Stimulated activated CD4-positive, alpha-beta T cell treated with anti-CD3 and anti-CD28 coated beads, Interleukin-4, amount 100 ng/mL, for 4 hours (primary cell): ENCODE measurements at places on chromosomes 12 and 14.

- no peak for DNase-seq
Observed at GRCh38 chr12:4450551-4451112, 5.0 kb upstream of the FGF6 start.

- no peak for DNase-seq
Observed at GRCh38 chr12:111488798-111489197, 83.1 kb downstream of the SH2B3 start.

- DNase-seq: no peak
Observed at GRCh38 chr12:19316425-19316824, 122.9 kb upstream of the AEBP2 start.

GRCh38 chr12:120006258-120006975 lies 17.4 kb downstream of the BICDL1 start:
- DNase-seq: no peak

DNA sequence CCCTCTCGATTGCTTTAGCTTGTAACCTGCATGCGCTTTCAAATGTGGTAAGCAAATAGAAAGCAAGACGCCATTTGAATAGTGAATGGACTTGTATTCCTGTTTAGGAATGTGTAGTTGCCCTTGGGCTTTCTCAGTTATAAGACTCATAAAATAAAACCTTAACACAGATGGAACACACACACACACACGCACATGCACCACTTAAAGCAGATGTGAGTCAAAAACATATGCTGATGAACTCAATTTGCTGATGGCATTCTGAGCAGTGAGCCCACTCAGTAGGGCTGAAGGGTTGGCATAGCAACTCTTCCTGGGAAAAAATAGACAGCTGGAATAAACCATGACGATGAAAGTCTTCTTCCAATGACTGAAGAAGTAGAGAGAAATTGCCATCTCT lies 360.5 kb downstream of the APAF1 start:
- no peak for DNase-seq

DNA sequence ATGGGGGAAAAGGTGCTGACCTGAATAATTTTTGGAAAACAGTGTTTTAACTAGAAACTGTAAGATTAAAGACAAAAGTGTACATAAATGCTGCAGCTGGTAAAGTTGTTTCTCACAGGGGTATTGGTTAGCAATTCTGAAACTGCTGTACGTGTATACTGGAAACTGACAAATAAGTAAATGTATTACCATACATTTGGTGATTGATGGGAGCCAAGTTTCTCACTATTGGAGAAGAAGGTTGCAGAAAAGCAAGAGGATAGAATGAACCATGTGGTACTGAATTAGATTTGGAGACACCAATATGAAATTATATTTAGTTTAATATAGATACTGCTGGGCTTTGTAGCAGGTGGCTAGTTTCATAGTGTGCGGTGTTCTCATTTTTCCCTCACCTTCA lies 19.6 kb upstream of the FBXO33 start:
- DNase-seq: no peak

DNA sequence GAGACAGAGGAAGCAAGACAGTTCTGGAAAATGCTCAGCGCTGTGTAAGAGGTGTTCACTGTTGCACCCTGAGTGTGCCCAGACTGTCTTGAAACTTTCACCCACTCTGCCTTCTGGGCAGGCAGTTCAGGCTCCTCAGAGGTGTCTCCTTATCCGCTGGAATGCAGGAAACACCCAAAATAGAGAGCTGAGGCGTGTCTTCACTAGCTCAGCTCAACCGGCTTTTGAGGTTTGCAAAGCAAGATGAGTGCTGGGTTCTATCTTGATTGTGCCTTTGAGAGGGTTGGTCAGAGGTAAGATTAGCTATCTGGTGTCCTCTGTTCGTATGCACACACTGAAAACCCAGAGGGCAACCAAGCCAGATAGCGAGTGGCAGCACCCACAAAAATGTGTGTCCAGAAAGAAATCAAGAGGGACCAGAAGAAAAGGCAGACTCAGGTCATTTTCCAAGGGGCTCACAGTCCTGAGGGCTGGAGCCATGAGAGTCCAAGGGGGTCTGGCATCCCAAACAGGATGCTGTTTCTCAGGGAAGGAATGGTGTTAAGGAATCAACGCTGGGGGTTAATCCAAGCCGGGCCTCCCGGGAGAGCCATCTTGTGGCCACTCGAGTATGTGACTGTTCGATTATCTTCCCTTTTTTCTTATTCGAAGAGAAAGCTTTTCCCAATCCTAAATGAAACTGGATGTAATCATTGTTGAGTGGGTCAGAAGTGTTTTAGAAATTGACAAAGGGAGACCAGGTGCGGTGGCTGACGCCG lies 47.1 kb downstream of the TBX3 start:
- no peak for DNase-seq

- no peak for DNase-seq
Observed at GRCh38 chr12:116060764-116061163, 216.7 kb downstream of the MED13L start.

DNA sequence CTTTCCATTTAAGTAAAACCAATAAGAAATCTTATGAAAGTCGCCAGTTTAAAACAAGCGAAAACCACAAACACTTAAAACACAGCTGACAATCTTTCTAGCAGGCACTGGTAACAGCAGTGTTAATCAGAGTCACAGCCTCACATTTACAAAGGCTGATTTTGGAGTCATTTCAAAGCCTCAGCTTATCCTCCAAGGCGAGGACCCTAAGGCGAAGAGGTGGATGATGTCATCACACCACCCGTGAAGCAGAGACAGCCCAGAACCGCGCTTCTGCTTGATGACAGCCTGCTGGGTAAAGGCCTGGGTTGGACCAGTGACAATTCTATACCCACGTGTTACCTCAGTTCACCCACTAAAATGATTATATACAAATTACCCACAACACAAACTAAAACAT lies 10.1 kb downstream of the GOLGA3 start:
- no peak for DNase-seq

- DNase-seq: peak; percentile 8
Observed at GRCh38 chr12:71780237-71780822, 25.7 kb downstream of the RAB21 start.

- no peak for DNase-seq
Observed at GRCh38 chr12:18882690-18883089, 144.8 kb downstream of the CAPZA3 start.

DNA sequence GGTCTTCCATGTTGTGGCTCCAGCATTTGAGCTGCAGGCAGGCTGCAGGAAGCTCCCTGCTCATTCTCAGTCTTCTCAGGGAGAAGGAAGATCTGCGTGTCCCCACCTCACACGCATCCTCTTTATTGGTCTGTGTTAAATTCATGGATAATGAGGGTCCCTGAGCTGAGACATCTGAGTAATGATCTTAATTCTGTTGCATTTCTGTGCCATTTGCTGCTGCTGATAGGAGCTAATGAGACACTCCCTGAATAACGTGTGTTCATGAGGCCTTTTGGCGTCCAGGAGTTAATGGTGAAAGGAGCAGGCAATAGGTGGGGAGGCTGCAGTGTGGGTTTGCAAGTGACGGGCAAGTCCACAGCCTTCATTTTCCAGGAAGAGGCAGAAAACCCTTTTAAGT lies 46.6 kb upstream of the OAS1 start:
- no peak for DNase-seq

GRCh38 chr14:68085742-68086141 lies 266.2 kb downstream of the RAD51B start:
- no peak for DNase-seq

GRCh38 chr14:37434867-37435266 lies 160.2 kb downstream of the FOXA1 start:
- DNase-seq: no peak

GRCh38 chr12:74598819-74599218 lies 61.2 kb downstream of the ATXN7L3B start:
- DNase-seq: no peak

DNA sequence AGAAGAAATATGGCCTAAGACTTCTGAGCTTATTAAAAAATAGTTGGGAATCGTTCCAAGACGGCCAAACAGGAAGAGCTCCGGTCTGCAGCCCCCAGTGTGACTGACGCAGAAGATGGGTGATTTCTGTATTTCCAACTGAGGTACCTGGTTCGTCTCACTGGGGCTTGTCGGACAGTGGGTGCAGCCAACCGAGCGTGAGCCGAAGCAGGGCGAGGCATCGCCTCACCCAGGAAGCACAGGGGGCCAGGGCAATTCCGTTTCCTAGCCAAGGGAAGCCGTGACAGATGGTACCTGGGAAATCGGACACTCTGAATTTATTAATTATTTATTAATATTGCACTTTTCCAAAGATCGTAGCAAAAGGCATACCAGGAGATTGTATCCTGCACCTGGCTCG lies 857.8 kb downstream of the C12orf50 start:
- DNase-seq: no peak

DNA sequence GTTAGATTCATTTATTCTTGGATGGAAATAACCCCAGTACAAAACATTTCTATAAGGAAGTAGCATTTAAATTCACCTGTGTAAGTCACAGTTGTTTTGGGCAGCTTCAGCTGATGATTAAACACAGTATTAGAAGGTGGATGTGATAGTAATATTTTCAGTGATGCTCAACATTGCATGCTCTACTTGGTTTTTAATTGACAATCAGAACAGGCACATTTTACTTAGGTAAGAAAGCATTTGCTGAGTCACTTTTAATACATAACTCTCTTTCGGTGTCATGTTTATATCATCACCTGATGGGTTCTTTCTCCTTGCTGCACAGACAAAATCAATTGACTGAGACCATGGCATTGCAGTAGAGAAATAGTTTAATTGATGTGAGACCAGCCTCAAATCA lies 80.7 kb downstream of the CMAS start:
- no peak for DNase-seq

DNA sequence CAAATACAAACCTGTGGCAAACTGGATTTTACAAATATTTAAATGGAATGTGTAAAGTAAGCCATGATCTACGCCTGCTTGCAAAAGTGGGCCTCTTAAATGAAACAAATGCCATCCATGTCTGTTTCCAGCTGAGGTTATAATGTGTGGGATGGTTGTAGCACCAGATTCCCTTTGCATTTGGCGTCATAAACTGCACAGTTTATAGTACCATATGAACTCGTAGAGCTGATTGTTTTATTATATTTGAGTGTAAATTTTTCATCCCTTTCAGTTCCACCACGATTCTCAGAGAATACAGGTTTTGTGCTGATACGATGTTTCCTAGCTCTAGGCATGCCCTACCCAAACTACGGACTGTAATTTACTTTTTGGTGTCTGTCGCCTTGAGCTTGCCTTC lies 374.9 kb downstream of the EGLN3 start:
- no peak for DNase-seq

GRCh38 chr12:59736786-59737185 lies 141.0 kb downstream of the SLC16A7 start:
- DNase-seq: no peak

GRCh38 chr12:28248555-28249145 lies 58.4 kb downstream of the CCDC91 start:
- no peak for DNase-seq

DNA sequence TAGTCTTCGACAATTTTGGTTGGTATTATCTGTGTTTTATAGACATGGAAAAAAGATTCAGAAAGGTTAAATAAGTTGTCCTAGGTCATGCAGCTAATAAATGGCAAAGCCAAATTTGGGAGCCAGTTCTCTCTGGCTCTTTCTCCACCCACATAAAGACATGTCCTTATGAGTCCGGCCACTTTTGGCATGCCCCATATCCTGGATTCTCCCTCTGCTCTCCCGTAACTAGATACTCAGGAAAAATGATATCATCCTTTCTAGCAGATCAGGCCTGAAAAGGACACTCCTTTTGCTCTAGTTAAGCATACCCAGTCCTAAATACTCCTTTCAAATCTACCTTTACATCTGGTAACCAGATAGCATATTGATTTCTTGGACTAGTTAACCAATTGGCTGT lies 64.4 kb downstream of the TTLL5 start:
- DNase-seq: no peak

GRCh38 chr12:52215587-52216031 lies 17.4 kb upstream of the KRT7 start:
- no peak for DNase-seq

DNA sequence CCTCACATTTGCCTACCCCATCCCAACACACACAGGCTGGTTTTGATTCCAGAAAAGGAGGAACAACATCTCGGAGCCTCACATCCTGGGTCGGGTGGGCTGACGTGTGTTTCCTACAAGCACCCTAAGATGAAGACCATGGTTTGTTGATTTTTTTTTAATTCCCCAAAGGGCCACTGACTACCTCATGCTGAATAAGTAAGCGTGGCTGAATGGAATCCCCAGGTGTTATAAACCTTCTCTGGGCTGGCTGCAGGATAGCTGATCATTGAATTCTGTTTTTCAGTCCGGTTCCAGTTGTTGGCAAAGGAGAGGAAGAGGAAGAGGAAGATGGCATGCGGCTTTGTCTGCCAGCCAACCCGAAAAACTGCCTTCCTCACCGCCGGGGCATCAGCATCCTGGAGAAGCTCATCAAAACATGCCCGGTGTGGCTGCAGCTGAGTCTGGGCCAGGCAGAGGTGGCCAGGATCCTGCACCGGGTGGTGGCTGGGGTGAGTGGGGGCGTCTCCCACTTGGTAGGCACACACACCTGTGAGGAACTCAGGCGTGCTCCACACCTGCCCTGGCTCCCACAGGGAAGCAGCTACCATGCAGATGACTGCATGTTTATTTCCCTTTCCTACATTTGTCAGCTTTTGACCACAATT lies 42.0 kb downstream of the RIN3 start:
- DNase-seq: no peak

- DNase-seq: no peak
Observed at GRCh38 chr12:89192429-89192828, 159.9 kb downstream of the DUSP6 start.

- DNase-seq: no peak
Observed at GRCh38 chr12:12803186-12803585, 10.0 kb upstream of the DDX47 start.

DNA sequence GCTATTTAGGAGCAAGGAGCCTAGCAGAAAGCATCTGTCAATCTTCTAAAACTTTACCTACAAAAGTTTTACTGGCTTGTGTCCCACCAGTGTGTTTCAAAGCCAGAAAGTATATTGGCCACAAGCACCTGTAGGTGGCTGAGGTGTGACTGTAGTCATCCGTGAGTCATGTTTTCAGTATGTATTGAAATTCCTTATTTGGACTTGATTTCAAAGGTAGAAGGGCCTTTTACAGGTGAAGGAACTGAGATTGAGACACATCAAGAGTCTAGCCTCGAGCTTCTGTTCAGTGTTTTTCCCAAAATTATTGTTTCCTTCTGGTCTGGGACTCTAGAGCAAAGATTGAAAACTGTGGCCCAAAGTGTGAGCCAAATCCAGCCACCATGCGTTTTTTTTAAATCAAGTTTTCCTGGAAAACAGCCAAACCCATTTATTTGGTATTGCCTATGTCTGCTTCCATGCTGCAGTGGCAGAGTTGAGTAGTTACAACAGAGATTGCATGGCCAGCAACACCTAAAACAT lies 195.3 kb upstream of the BCL2L14 start:
- DNase-seq: peak; percentile 24

DNA sequence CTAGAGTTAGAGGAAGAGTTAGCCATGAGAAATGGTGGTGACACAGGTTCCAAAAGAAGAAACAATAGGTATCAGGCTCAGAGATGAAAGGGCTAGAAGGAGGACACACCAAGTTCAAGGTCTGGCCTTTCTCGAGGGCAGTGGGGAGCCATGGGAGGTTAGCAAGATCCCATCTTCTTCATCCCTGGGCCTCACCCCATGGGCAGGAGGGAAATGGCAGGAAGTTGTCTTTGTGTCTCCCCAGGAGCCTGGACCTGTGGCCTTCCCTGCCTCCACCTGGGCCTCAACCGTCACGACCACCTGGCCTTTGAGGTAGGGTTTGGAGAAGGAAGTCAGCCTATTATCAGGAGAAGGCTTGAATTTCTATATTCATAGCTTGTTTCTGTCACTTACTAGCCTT lies 5.8 kb upstream of the AQP2 start:
- no peak for DNase-seq
